ENCODE measurements at places on chromosomes 16 and 17.

GRCh38 chr17:79160980-79161636, 86.5 kb downstream of the ENGASE start:
- DNase-seq, result no peak

DNA sequence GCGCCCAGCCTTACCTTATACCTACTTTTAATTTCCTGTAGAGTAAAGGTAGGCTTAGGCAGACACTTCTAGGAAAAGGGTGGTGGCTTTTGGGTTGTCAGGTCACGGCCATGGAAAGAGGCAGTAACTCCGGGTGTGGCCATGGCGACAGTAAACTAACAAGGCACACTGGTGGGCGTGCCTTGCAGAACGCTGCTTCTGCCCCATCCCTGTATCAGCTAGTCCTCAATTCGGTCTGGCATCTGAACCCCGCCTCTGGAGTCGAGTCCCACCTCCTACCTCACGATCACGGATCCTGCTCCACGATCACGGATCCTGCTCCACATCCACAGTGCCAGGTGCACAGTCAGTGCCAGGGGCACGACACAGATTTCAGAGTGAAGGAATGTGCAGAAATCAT, 5.6 kb downstream of the ADCY9 start:
- no peak for DNase-seq

GRCh38 chr17:4475001-4475400, 23.7 kb upstream of the SPNS2 start:
- no peak for DNase-seq

- peak; percentile 89 for DNase-seq
Measured at GRCh38 chr17:7237761-7238419, 1.4 kb downstream of the PHF23 start.

- no peak for DNase-seq
Measured at GRCh38 chr17:34408439-34408838, 45.4 kb upstream of the CCL1 start.

- no peak for DNase-seq
Measured at GRCh38 chr17:4617590-4618351, 23.7 kb downstream of the ALOX15 start.

DNA sequence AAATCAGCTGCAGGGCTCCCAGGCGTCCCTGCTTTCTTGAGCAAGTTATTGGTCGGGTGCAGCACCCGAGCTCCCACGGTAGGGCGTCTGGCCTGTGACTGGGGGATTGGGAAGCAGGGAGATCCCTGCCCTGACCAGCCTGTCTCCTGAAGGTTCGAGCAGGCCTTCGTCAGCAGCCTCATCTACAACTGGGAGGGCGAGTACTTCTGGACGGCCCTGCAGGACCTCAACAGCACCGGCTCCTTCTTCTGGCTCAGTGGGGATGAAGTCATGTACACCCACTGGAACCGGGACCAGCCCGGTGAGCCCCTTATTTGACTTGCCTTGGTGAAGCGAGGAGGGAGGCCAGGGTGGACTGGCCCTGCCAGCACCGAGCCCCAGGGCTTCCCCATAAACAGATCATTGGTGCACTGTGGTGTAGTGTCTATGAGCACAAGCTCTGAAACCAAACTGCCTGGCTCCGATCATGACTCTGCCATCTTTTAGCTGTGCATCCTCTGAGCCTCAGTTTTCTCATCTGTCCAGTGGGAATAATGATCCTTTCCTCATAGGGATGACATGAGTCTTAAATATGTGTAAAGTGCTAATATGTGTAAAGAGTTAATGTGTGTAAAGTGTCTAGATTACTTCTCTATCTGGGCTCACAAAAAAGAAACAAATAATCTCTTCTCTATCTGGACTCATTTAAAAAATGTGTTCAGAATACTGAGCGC, 48.9 kb downstream of the MRC2 start:
- DNase-seq, result no peak

DNA sequence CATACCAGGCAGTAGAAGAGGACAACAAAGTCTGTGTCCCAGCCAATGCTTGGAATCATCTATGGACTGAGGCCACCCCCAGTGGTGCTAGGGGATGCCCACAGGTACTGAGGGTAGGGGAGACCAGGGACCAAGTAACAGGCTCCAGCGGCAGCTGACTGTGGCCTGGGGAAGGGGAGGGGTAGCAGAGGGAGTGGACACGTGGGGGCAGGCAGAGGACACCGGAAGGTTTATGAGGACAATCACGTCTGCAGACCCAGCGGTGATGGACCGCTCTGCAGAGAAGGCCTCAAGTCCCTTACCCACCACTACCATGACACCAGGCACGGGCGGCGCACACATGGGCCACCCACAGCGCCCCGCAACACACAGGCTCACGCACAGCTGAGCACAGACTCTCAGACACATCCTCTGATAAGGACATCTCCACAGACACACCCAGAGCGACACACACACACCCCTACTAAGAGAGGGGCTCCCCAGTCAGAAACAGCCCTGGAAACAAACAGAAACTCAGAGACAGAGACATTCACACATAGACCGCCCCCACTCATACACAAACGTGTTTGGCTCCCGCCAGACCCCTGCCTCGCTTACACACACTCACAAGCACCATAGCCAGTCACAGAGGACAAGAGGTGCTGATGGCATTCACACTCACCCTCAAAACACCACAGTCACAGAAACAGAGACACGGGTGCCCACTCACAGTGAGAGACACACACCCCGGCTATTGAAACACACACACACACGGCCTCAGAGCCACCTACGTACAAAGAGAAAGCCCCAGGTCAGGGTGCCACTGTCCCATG, 35.8 kb downstream of the SRCIN1 start:
- no peak for DNase-seq

GRCh38 chr16:54453871-54454270, 167.3 kb upstream of the IRX3 start:
- no peak for DNase-seq

- no peak for DNase-seq
Measured at GRCh38 chr17:35352284-35352683, 21.1 kb downstream of the SLFN11 start.

DNA sequence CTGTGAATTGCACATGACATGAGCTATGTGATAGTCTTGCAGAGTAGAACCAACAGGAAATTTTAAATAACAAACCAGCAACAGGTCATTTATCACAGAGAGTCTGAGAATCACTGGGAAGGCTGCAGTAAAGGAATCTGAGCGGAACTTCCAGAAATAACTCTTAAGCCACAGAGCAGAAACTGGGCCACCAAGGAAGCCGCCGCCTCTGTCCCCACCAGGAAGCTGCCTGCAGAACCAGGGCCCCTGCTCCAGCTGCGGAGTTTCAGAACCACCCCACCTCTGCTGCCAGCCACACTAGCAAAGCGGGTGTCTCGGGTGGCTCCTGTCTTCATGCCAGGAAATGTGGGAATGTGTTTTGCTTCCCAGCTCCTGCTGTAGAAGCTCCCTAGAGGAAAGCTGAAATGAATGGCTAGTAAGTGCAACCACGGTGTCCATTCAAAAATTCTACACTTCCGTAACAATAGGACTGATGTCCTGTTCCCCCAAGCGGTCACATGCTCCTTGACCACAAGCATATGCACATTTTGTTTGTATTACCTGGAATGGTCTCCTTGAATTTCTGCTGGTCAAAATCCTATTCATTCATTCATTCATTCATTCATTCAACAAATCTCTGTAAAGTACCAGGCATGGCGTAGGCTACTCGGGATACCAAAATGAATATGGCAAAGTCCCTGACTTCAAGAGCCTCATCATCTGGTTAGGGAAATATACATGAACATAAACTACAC, 7.7 kb upstream of the ITPRIPL2 start:
- DNase-seq, result no peak

DNA sequence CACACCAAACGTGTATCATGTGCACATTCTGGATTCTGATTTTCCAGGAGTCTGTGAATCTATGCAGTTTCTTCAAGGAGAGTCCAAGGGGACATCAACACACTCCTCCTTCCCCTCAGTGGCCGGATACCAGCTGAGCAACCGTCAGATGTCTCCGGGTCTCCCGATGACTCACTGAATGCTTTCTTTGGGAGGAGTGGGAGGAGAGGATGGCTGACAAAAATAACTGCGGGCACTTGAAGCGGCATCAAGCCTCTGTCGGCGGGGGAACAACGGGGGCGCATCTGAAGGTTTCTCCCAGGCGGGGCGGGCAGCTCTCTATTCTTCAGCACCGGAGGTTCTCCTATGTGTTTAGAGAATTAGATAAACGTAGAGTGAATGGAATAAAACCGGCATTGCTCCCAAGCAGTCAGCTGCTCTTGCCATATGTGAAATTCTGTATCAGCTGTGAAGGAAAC, 24.6 kb upstream of the LRRC75A start:
- no peak for DNase-seq

GRCh38 chr16:12210258-12210880, 233.8 kb downstream of the SNX29 start:
- no peak for DNase-seq

DNA sequence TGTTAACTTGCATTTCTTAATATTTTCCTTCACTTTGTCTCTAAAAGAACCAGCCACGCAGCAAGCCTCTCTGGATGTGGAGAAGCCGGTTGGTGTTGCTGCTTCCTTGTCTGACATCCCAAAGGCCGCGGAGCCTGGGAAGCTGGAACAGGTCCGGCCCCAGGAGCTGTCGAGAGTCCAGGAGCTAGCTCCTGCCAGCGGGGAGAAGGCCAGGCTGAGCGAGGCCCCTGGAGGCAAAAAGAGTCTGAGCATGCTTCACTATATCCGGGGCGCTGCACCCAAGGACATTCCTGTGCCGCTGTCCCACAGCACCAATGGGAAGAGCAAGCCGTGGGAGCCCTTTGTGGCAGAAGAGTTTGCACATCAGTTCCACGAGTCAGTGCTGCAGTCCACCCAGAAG, 22.8 kb downstream of the GINS2 start:
- no peak for DNase-seq

DNA sequence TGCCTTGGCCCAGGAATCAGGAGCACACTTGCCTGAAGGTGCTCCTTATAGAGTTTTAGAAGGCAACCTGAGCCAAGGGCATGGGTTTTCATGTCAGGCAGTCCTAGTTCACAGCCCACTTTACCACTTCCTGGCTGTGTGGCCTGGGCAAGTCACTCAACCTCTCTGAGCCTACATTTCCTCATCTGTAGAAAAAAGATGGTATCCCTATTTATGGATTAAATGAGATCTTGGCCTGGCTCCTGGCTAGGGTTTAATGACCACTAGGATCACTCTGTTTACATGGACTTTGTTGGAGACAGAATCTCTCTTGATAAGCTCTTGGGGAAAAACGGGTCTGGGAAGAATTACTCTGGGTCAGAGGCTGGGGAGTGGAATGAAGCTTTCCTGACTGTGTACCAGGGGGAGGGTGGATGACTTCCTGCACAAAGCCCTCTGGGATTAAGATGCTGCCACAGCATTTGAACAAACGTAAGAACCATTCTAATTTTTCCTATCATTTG, 2.3 kb downstream of the MT2A start:
- DNase-seq, result no peak

DNA sequence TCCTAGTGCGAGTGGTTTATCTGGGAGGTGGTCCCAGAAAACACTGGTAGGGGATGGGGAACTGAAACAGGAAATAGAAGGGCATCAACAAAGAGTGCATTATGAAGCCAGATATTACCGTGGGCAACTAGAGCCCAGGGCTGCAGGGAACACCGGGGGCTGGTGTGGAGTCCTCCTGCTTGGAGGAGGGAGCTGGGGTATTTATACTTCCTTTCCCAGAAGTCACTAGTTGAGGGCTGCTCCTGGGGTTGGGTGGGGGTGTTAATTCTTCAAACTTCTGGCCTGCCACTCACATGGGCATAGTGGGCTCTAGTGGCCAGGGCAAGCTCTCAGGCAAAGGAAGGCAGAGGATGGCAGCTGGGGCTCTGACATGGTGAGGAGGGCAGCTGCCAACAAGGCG, 14.7 kb downstream of the LAT start:
- DNase-seq, result no peak

GRCh38 chr16:67460168-67460567, 20.8 kb downstream of the ATP6V0D1 start:
- DNase-seq, result peak; percentile 68

DNA sequence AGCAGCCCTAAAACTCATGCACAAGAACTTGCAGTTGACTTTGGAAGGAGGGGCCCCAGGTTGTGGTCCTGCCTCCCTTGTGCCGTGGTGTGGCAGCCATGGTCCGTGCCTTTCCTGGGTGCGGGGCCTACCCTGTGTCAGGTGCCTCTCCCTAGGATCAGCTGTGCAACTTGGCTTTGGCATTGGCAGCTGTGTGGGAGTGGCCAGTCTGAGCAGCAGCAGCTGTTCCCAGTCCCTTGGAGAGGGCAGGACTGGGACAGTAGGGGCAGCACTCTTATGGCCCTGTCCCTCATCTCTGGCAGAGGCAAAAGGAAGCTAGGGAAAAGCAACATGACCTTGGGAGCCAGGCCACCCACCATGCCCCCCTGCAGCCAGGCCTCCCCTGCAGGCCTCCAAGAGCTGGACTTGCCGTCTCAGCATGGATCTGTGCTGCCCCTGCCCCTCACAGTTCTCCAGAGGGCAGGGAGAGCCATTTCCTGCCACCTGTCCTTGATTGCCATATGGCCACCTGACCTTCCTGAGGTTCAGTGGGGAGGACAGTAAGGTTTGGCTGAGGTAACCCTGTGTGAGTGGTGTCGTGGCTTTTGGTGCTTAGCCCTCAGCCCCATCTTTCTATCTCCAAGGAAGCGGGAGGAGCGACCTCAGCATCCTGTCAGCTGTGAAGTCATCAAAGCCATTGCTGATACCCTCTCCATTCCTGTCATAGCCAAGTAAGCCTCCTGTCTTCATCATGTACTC, 15.5 kb upstream of the NFATC3 start:
- DNase-seq, result no peak

GRCh38 chr17:14078027-14078426, 8.7 kb downstream of the COX10 start:
- DNase-seq, result peak; percentile 83

DNA sequence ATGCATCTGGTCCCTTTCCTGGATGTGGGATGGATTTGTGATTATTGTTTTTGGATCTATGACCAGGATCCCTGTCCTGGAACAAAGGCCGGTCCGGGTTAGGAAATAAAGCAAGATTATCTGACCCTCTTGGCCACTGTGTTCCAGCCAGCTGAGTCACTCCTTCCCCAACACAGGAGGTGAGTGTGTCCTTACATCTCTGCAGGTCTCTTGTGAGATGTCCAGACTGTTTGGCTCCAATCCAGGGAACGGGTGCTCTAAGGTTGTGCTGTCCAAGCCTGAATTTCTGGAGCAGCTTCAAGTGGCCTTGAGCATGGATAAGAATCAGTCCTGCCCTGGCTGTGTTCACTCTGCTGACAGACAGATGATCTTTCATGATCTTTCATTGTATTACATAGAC, 136.5 kb upstream of the CCL2 start:
- DNase-seq, result no peak

All from OCI-M1 (cell line).